ENCODE measurements at places on chromosomes 3 and 15.

GRCh38 chr3:59186725-59187124 is 136.9 kb upstream of the CFAP20DC start:
- DNase-seq = no peak

- DNase-seq = no peak
These were observed 227.0 kb downstream of the CPNE4 start for GRCh38 chr3:131807822-131808221.

- DNase-seq = no peak
These were observed 344 bp downstream of the LINS1 start for GRCh38 chr15:100601617-100602063.

- no peak for DNase-seq
These were observed 36.8 kb upstream of the DIPK2A start for GRCh38 chr3:143934791-143935190.

DNA sequence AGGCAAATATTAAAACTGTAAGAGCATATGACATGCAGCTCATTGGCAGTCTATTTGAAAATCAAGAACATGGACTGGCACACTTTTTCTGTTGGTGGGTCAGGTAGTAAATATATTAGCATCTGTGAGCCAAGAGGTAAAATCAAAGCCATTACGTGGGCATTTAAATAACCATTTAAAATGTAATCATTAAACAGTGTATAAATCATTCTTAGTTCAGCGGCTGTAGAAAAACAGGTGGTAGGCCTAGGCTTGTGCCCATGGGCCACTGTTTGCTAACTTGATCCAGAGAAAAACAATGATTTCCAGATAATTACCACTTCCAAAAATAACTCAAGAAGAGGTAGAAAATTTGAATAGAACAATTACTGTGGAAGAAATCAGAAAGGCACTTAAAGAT is 105.1 kb downstream of the CHST2 start:
- DNase-seq = no peak

DNA sequence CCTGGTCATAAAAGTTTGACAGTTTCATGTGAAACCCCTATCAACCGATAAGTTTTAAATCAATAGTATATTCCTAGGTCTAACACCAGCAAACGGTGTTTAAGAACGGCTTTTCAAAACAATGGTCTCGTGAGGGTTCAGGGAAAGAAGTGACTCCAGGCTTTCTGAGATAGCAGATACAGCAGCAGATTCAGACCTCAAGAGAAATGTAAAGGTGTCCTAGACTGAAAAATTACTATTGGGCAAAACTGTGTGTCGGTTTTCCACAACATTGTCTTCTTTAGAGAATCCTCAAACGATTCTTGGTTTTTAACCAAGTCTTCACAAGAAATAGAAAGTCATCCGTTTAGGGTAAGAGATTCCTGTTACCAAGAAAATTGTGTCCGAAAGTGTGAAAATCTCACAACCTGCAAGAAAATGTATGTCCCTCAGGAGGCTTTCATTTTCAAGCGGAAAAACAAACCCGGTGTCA is 1.2 kb downstream of the SETD2 start:
- DNase-seq = no peak

DNA sequence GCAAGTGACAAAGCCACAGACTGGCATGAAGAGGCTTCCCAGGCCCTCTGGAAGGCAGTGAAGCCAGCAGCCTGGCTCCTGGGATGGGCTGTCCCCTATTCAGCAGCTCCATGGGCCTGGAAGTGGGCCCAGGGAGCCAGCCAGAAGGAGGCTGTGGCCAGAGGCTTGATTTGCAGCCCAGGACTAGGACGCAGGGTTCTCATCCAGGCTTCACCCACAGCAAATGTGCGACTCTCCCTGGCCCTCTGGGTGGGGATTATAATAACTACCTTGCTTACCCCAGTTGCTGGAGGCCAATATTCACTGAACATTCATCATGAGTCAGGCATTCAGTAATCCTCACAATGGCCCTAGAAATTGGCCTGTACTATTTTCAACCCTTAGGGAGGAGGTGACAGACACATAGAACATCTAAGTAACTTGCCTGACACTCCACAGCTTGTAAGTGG is 24.6 kb upstream of the SRP14 start:
- no peak for DNase-seq

- peak; percentile 54 for DNase-seq
These were observed at the start of gene TYRO3 for GRCh38 chr15:41558400-41559238. TYRO3 (plus strand) TSS chr15:41559212; CDS start chr15:41559258, 46 bp downstream.

DNA sequence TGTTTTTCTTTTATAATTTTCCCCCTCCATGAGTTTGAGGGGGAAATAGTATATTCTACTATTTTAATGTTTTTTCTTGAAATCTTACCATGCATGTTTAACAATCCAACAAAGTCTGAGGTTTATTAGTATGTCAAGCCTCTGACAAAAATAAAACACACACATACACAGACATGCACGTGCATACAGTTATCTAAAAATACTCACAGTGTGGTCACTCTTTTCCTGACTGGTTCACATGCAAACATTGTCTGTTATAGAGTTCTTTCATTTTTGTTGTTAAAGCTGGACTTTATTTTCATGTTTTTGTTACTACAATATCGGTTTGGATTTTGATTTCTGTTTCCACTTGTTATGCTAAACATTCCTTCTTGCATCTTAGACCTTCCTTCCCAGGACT is 236.6 kb downstream of the MFSD1 start:
- DNase-seq = no peak

DNA sequence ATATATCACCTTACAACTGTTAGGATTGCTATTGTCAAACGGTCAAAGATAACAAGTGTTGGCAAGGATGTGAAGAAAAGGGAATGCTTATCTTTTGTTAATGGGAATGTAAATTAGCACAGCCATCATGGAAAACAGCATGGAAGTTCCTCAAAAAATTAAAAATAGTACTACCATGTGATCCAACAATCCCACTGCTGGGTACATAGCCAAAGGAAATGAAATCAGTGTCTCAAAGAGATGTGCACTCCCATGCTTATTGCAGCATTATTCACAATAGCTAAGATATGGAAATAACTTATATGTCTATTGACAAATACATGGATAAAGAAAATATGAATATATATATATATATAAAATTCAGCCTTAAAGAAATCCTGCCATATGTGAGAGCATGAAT is 274.6 kb downstream of the EDEM1 start:
- DNase-seq = no peak

DNA sequence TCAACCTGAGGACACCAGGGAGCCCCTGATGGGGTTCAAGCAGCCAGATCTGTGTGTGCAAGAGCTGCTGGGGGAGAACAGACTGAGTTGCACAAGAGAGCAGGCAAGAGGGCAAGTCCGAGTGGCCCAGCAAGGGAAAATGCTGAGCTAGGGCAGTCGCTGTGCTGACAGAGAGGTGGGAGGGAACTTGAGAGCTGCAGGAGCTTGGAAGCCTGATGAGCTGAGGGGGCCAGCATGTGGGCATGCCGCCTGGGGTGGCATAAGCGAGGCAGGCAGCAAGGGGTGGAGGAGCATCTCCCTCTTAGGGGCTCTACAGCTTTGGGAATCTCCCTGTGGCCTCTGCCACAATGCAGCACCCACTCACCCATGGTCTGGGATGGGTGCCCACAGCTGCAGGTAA is 4.7 kb upstream of the CORO2B start:
- DNase-seq = no peak

DNA sequence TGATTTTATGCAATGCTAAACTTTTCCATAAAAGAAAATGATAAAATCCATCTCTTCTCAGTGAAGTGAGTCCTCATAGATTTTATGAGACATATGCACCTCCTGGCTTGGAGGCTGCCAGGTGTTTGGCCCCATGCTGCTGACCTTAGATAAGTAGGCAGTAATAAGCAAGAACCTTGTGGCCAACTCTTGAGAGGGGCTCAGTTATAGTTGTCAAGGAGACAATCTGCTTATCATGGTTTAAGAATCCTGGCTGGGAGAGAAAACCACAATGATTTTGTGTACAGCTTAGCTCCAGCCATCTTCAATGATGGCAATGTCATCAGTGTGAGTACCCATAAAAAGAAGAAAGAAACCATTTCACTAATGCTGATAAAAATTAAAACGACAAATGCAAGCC is 252.1 kb downstream of the CPNE4 start:
- DNase-seq = no peak

DNA sequence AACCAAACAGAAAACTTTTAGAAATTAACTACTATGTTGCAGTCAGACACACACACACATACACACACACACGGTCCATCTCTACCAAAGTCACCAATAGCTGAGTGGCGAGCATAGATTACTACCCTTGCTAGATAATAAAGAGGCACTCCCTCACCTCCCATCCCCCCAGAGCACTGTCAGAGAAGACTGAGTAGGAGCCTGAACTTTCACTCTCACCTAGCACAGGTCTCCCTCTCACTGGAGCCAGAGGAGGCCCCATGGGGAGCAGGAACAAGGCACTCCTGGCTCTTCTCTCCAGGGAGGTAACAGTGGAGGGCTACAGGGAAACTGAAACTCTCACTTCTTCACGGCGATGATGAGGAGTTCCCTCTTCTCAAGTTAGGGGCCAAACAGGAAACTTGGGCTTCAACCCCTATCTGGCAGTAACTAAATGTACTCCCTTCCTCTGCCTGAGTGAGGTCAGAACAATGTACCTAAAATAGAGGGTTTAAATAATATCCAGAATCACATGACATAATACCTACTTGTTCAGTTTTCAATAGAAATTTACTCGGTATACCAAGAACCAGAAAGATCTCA is 975.3 kb upstream of the GBE1 start:
- DNase-seq = peak; percentile 25

- no peak for DNase-seq
These were observed 3.6 kb downstream of the MESD start for GRCh38 chr15:80985981-80986380.

DNA sequence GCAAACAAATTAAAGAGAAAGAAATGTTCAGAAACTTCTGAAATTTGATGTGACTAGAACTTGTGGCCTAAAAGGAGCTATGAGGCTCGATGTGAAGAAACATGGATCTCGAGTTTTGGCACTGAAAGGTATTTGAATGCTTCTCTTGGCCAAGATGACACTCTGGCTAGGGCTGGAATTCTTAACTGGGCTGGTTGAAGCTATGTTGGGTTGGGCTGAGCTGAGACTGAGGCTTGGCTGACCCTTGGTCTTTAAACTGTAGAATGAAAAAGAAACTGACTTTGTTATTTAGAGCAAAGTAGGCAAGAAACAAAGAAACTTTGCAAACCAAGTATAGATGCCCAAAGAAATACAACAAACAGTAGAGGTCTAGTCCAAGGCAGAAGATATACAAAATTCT is 28.1 kb upstream of the CLDN16 start:
- no peak for DNase-seq

- DNase-seq = no peak
These were observed 102.0 kb upstream of the CHMP2B start for GRCh38 chr3:87125116-87125515.

- DNase-seq = no peak
These were observed 66.2 kb downstream of the MCTP2 start for GRCh38 chr15:94297558-94297957.

GRCh38 chr3:195226900-195227447 is 44.0 kb downstream of the XXYLT1 start:
- DNase-seq = no peak

GRCh38 chr3:58052373-58053273 is 44.4 kb downstream of the FLNB start:
- no peak for DNase-seq

- DNase-seq = peak; percentile 50
These were observed 769 bp downstream of the C2CD4A start for GRCh38 chr15:62067448-62068044.

DNA sequence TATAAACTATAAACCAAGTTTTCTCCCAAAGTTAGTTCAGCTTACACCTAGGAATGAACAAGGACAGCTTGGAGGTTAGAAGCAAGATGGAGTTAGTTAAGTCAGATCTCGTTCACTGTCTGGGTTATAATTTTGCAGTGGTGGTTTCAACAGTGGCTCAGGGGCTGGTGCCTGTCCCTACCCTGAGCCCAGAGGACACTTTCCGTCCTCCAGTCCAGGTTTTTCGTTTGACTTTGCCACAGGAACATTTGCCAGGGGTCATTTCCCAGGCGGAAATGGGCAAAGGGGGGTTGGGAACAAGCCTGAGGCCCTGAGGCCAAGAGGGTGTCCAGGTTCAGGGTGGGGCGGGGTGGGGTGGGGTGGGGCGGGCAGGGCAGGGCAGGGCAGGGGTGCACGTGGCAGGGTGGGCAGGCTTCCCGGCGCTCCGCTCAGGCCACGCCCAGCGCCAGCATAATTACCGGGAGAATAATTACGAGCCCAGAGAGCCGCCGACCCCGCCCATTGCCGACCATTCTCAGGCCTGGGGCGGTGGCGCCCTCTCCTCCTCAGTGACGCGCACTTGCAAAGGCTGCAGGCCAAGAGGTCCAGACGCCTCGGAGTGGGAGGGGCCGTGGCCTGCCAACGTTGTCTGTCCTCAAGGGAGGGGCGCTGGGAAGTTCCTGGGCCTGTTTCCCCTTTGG is 70.4 kb downstream of the KLF13 start:
- peak; percentile 98 for DNase-seq

GRCh38 chr15:51119120-51119519 is 24.4 kb upstream of the TNFAIP8L3 start:
- no peak for DNase-seq

GRCh38 chr3:165852191-165852590 is 15.0 kb upstream of the BCHE start:
- no peak for DNase-seq

GRCh38 chr15:73389539-73389938 is 20.8 kb upstream of the HCN4 start:
- no peak for DNase-seq

GRCh38 chr15:91055548-91056331 is 33.3 kb upstream of the VPS33B start:
- DNase-seq = peak; percentile 79

- DNase-seq = no peak
These were observed 62.0 kb upstream of the LEKR1 start for GRCh38 chr3:156763931-156764720.

GRCh38 chr15:65782096-65782495 is 10.0 kb downstream of the DENND4A start:
- DNase-seq = no peak

DNA sequence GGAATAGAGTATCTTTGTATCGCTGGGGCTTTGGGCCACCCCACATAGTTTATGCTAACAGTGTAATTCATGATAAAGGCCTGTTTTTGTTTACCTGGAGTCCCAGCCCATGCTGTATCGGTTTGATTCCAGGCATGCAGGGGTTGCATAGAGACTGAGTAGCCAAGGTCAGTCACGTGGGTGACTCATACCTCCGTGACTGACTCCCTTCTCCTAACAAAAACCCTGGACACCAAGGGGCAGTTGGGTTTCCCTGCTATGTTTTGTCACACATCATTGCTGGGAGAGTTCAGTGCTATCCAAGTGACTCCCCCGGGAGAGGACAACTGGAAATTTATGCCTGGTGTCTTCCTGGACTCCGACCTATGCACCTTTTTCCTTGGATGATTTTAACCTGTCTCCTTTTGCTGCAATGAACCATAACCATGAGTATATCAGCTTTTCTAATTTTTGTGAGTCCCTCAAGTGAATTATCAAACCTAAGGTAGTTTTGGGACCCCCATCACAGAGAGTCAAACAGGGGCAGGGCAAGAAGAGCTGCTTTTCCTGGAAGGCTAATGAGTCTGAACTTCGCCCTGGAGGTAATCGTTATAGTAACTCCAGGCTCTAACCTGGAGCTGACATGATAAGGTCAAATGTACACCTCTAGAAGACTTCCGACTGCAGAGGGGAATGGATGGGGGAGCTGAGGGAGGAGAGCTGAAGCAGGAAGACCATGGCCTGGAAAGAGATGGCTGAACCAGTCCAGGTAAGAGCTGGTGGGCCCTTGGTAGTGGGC is 57.0 kb downstream of the SRGAP3 start:
- DNase-seq = no peak

- DNase-seq = peak; percentile 50
These were observed 269.2 kb upstream of the CNTN3 start for GRCh38 chr3:74883690-74884089.
